ENCODE measurements at places on chromosomes 11 and 22.

- no peak for DNase-seq
Measured at GRCh38 chr11:131253656-131254151, 116.7 kb upstream of the NTM start.

DNA sequence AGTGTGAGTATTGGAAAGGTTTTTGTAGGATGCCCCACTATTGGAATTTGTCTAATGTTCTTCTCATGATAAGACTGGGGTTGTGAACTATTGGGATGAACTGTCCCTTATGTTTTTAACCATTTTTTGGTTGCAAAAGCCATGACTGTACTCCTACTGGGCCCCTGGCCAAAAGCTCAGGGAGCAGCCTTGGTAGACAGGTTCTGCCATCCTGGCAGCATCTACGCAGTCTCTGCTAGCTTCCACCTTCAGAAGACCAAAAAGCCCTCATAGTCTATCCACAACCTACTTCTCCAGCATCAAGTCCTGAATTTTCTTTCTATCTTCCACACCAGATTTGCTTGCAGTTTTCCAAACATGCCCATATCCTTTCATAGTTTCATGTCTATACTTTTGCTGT, 211.8 kb downstream of the TENM4 start:
- no peak for DNase-seq

DNA sequence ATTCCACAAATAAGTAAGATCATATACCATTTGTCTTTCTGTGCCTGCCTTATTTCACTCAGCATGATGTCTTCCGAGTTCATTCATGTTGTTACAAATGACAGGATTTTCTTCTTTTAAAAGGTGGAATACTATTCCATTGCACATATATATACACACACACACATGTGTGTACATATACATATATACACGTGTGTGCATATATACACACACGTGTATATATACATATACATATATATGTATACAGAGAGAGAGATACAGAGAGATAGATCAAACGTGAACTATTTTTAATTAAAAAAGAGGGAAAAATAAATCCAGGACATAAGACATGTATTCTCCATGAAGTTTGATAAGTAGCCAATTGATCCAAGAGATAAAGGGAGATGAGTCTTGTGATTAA, 108.1 kb downstream of the TRPC6 start:
- DNase-seq = no peak

DNA sequence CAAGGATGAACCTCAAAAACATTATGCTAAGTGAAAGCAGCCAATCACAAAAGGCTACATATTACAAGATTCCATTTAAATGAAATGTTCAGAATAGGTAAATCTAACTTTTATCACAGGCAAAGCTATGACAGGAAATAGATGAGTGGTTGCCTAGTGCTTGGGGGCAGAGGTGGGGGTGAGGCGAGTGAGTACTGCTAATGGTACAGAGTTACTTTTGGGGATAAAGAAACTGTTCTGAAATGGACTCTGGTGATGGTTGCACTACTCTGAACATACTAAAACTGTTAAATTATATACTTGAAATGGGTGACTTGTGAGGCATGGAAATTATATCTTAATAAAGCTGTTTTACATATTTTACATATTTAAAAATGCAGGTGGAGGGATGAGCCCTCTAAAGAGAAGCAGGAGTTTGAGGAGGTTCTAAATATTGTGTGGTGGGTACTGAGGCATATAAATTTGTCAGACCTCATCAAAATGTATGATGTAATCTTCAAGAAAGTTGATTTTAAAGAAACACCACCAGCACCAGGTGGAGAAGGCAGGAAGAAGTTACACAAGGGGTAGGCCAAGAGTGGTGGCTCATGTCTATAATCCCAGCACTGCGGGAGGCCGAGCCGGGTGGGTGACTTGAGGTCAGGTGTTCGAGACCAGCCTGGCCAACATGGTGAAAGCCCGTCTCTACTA, 3.6 kb downstream of the SLC43A1 start:
- DNase-seq = no peak

- DNase-seq = no peak
Measured at GRCh38 chr11:9072626-9073176, 18.7 kb downstream of the SCUBE2 start.

- no peak for DNase-seq
Measured at GRCh38 chr22:19814428-19814827, 40.2 kb downstream of the GNB1L start.

DNA sequence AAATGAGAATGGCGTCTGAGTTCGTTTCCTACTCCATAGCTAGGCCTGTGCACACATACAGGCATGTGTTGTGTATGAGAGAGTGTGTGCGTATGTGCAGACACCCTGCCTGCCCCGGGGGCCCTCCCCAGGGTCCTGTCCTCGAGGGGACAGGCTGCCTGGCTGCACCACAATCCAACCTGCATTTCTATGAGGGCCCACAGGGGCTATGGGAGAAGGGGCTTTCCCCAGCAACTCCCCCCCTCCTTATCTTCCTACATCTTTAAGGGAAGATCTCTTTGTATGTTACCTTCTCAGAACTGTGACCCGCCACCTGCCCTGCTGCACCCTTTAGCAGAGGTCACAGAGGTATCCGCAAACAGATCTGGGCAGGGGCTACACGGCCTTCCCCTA, 14.9 kb downstream of the ADORA2A start:
- DNase-seq = no peak

DNA sequence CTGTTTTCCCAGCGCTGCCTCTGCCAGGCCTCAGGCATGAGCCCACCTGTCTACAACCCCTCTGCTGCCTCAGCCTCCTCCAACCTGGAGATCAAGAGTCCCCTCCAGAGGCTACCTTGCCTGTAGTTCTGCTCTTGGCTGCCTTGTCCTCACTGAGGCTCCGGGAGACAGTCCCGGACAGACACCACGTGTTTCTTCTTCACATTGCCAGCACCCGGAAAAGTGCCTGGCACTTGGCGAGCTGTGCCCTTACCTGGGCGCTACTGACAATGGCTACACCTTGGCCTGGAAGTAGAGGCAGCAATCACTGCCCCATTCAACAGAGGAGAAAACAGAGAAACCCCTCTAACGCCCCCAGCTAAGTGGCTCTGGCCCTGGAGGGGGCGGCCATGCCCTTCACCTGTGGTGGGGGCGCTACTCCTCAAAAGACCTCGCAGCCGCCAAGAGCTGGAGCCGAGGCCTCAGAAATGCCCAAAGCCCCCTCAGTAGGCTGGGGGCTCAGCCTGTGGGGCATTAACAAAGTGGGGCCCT, 3.0 kb upstream of the NAP1L4 start:
- no peak for DNase-seq

GRCh38 chr11:11230802-11231562, 122.1 kb downstream of the CSNK2A3 start:
- no peak for DNase-seq

- DNase-seq = no peak
Measured at GRCh38 chr11:62613291-62613778, 278 bp downstream of the ROM1 start.

GRCh38 chr22:39207141-39208012, 37.4 kb downstream of the PDGFB start:
- no peak for DNase-seq

DNA sequence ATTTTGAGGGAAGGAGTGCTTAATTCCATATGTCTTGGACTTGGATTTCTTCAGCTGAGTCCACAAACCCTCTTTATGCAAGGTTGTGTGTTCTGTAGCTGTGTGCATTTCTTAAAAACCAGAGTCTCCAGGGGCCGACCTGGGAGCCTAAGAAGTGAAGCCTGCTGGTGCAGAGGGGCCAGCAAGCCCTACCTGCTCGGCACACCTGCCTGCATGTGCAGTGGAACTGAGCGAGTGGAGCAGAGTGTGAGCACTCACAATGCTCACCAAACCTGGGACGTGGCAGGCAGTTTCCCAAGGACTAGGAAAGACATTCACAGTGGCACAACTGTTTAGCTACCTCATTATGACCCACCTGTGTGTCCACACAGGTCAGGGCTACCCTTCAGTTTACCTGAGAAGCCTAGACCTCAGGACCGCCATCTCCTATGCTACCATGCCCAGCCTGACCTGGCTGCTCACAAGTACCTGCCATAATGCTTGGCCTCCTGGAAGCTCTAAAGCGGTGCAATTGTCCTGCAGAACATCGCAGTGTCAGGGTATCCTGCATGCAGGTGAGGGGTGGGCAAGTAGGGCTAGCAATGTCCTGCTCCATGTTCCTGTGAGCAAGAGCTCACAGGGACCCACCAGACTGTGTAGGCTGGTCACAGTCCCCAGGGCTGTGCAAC, 3.8 kb downstream of the C22orf39 start:
- DNase-seq = no peak

GRCh38 chr11:75333022-75333806, 18.2 kb downstream of the ARRB1 start:
- no peak for DNase-seq

- no peak for DNase-seq
Measured at GRCh38 chr11:126146454-126147192, 64.8 kb downstream of the RPUSD4 start.

- no peak for DNase-seq
Measured at GRCh38 chr11:104858882-104859775, 39.1 kb downstream of the CASP12 start.

DNA sequence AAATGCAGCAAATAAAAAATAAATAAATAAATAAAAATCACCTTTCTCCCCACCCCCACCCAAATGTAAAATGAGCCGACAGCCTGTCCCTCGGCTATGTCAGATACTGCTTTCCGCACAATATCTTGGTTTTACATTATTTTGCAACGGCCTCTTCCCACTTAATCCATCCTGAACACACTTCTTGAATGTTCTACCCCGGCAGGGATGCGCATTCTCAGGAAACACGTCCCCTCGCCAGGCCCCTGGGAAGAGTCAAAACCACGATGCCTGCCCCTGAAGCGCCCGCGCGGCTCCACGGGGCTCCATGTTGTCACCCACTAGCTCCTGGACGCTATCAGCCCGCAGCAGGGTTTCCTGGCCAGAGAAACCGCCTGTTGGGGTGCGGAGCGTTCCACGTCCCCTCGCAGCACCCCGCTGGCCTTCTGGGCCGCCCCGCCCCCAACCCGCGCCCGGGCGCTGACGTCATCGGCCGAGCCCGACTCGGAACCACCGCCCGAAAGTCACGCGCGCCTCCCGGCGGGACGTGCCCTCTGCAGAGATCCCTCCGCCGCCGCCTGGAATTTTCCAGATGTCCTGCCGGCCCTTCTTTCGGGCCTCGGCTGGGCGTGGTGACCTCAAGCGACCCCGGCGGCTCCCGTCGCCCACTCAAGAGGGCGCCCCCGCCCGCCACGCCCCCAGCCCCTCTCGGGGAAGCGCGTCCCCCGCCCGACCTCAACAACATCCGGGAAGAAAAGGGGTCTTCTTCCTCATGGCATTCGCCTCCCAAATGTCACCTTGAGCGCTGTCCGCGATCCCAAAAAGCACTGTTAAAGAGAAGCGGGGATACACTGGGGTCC, 585 bp upstream of the NEAT1 start:
- DNase-seq = peak; percentile 90

- peak; percentile 13 for DNase-seq
Measured at GRCh38 chr11:117900121-117900648, 23.7 kb upstream of the FXYD6 start.

- DNase-seq = no peak
Measured at GRCh38 chr11:19632499-19632834, 80.2 kb upstream of the NAV2 start.

- no peak for DNase-seq
Measured at GRCh38 chr11:5265832-5266231, 3.9 kb downstream of the HBE1 start.

GRCh38 chr11:78192223-78192719, 3.6 kb downstream of the USP35 start:
- DNase-seq = no peak

GRCh38 chr11:30329150-30329940, 6.4 kb downstream of the ARL14EP start:
- no peak for DNase-seq

DNA sequence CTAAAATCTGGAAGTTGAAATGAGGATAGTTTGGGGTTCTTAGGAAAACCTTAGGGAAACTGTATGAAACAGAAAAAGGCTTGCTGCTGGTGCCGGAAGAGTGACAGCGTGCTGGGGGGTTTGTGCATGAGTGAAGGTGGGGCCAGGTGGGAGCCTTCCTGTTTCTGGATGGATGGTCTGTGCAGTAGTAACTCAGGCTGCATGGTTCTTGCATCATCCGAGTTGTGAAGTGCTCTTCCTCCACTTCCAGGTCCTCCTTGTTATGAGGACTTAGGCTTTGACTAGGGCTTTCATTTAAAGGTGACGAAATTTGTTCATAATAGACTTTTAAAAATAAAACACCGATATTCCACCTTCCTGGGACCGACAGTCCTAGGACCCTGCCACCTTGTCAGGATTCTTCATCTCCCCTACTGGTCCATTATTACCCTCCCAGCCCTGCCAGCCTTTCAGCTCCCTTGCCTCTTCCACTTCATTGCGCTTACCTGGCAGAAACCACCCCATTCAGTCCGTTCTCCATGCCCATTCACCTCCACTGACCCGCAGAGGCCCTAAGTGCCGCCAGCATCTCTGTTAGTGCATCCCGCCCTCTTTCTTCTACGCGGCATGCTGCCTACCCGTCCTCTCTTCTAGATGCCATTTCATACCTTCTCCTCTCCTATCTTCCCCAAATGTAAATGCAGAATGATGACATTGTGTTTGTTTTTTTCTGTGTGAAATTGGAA, 47.3 kb downstream of the PPFIA1 start:
- DNase-seq = no peak

DNA sequence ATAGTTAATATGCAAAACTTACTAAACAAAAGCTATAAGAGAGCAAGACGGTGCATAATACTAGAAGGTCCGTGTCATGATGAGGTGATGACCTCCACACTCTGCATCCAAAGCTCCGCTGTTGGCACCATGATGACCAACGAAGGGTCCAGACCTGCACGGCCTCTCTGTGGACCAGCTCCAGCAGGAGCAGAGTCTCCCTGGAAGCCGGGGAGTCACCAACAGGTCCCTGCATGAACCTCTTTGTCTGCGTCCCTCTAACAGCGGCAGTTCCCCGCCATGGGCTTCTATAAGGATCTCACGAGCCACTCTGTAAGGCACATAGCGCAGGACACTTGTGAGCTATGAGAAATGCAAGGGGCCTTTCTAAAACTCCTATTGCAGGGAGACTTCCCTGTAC, 517.3 kb downstream of the BRD1 start:
- DNase-seq = no peak

- no peak for DNase-seq
Measured at GRCh38 chr11:19660076-19660475, 52.6 kb upstream of the NAV2 start.

DNA sequence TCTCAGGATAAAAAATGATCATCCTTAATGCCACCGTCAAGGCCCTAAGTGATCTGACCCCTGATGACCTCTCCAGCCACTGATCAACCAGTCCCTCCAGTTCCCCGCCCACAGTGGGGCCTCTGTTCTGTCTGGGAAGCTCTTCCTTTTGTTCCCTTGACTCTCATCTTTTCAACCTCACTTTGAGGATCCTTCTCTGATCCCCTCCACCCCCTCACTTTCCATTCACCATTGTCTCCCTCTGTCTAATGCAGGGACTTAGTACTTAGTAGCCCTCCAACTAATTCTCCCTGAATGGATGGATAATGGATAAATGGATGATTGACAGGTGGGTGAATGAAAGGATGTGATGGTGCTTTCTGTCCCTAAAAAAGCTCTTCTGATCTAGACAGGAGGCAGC, 45.6 kb downstream of the C11orf58 start:
- no peak for DNase-seq

- DNase-seq = no peak
Measured at GRCh38 chr11:82675838-82676237, 57.8 kb downstream of the FAM181B start.

All from omental fat pad (tissue), 4 donors.